Activated B cell treated with CpG ODN at 0.5 μM for 24 hours (primary cell): ENCODE measurements at places on chromosomes 6 and 20. TPM values are rescaled to one million over a fixed set of nuclear protein-coding genes. Genes with fewer than 3 reads are reported as not detected.

The C6orf141 gene
- total RNA-seq = not detected in 2 replicates

The CAP2 gene
- total RNA-seq = not detected in 2 replicates

The PI16 gene
- 0.10 and 0.78 TPM in 2 replicates for total RNA-seq

The TUBB gene
- 700 and 725 TPM in 2 replicates for total RNA-seq

GRCh38 chr6:54993294-54993693, 146.7 kb downstream of the FAM83B start:
- DNase-seq = no peak
